Stimulated activated CD4-positive, alpha-beta T cell treated with anti-CD3 and anti-CD28 coated beads, Interleukin-12 subunit alpha, Interleukin-12 subunit beta, amount 100 ng/mL, for 4 hours (primary cell): ENCODE measurements at places on chromosomes 7 and 10.

GRCh38 chr7:159000859-159001435, 143.7 kb downstream of the VIPR2 start:
- DNase-seq: no peak

DNA sequence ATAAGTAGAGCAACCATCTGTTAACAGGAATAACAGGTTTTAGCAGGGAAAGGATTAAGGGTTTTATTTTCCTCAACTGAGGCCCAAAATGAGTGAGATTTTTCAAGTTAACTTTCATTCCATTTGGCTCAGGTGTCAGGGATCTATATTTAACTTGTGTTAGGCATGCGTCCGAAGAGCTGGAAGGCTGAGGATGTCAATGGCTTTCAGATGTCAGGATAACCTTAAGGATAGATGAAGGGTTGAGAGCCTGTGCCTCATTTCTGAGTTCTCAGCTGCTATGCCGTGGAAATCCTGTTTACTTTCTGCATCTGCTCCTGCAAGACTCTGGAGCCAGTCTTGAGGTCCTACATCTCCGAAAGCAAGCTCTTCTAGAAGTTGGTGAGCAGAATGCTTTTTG, 36.4 kb upstream of the CD36 start:
- DNase-seq: no peak

- DNase-seq: no peak
Measured at GRCh38 chr7:110771717-110772116, 319.2 kb upstream of the LRRN3 start.

DNA sequence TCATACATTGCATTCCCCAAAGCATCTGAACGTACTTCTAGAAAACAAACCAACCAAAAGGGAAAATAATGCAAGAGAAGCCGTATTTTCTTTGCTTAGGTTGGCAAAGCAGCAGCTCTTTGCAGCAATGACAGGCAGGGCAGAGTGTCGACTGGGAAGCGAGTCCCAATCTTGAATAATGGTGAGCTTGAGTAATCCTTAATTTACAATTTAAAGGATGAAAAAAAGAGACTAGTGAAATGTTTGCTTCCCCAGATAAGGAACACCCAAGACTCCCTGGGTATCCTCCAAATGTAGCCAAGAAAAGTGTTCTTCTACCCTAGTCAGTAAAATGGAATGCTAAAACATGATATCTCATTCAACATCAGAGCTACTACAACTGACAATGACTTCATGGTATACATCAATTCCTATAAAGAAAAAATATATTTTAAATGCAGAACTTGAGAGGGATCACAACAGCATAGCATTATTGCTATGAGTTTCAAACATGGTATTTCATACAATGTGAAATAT, 32.0 kb downstream of the GPAM start:
- DNase-seq: no peak

DNA sequence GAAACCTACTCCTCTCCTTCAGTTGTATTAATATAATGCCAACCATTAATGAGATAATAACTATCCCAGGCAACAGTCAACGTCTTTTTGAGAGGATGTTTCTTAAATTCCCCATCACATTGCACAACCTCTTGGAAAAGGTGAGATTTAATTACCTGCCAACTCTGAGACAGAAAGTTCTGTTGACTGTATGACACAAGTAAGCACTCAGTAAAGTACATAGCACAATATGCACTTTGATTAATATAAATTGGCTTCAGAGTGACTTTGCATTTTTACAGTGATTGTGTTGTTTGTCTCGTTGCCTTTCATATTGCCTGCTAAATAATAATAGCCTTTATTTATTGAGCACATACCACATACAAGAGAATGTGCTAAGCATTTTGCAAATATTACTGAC, 46.7 kb downstream of the CAV1 start:
- no peak for DNase-seq

DNA sequence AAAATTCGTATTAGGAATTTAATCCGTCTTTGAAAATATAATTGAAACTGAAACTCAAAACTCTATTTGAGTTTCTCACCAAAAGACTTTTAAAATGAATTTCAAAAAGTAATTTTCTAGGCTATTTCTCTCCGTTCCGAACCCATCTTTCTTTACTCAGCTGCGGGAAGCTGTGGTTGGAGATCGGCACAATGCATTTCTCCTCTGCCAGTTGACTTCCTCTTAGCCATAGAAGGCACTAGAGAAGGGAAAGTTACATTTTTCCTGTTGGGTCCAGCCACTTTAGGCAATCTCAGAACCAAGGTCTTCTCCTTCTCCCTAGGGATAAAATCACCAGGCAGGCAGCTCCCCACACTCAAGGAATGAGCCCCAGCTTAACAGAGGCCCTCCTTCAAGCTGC, 133.6 kb upstream of the COL1A2 start:
- no peak for DNase-seq

- DNase-seq: no peak
Measured at GRCh38 chr7:132488634-132489302, 87.5 kb downstream of the PLXNA4 start.

GRCh38 chr7:85561706-85562105, 374.9 kb upstream of the SEMA3D start:
- no peak for DNase-seq

DNA sequence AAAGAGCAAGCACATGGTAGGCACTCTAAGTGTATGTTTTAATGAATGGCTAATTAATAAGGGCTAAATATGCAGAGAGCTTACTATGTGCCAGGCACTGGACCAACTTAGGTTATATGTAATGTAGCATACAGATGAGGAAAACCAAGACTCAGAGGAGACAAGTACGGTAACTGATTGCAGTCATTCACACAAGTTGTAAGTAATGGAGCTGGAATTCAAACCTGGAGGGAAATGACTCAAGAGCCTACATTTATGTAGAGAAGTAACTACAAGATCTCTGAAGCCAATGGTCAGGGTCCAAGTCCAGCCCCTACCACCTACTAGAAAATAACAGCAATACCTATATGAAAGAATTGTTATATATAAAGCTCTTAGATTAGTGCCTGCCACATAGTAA, 97.3 kb upstream of the KCNIP2 start:
- DNase-seq: no peak

- DNase-seq: no peak
Measured at GRCh38 chr10:117865945-117866344, 180.8 kb downstream of the RAB11FIP2 start.
